ENCODE measurements at places on chromosomes 6 and 20.

DNA sequence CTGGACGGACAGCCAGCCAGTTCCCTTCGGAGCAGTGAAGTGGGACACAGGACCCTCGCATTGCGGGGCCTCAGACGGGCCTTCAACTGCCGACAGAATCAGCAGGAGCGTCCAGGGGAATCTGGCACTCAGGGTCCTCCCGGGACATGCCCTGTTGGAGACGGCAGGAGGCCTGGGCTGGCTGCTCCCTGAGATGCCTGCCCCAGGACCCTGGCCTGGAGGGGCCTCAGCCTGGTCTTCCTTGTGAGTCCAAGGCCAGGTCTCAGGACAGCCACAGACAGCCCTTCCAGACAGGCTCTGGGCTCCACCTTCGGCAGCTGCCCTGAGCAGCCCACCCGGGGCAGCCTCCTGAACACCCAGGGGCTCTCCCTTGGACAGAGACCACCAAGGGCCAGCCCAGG, 14.6 kb upstream of the HELZ2 start:
- no peak for DNase-seq

GRCh38 chr6:83086751-83087150, 19.3 kb downstream of the DOP1A start:
- no peak for DNase-seq

DNA sequence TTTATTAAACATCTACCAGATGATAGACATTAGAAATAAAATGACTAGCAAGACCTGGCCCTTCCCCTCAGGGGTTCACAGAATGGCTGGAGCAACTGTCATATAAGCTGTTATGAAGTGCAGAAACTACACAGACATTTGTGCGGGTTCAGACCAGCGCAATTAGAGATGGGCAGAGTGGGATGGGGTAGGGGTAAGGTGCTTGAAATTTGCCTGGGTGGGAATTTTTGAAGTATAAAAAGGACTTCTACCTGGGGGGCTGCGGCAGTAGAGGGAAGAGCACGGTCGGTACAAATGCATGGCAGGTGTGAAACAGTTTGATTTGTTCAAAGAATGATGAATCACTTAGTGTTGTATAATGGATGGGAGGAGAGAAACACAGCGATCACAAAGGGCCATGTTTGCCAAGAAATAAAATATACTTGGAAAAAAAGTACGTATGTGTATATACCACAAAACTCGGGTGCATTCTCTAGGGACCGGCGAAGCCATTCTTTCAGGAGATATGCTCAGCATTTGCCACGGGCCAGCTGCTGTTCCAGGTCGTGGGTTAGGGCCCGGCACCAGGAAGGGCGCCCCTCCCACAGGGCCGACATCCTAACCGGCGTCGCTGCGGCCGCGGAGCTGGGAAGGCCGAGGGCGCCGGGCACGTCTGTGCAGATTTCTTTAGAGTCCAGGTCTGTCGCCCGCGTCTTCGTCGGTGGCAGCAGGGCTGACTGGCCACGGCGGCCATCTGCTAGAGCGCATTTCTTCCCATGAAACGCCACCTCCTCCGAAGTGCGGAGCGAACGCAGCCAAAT, 809 bp upstream of the NOL7 start:
- no peak for DNase-seq

GRCh38 chr6:79824202-79824601, 123.2 kb downstream of the ELOVL4 start:
- DNase-seq: no peak

DNA sequence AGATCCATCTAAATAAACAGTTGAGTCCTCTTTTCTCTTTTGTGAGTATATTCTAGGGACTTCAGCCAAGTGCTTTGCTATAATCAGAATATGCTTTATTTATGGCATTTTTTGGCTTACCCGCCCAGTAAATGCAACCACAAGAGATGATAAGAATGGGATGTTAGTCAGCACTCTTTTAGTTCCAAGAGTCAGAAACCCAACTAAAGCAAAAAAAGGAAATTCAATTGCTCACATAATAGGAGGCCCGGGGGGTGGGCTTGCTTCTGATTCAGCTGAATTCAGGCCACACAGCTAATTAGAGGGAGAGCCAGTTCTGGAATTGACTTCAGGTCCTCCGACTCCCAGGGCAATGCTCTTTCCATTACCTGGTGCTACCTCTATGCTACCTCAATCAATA, 250.6 kb downstream of the FARS2 start:
- no peak for DNase-seq

- no peak for DNase-seq
These were observed 233.5 kb downstream of the DHX35 start for GRCh38 chr20:39195582-39196021.

DNA sequence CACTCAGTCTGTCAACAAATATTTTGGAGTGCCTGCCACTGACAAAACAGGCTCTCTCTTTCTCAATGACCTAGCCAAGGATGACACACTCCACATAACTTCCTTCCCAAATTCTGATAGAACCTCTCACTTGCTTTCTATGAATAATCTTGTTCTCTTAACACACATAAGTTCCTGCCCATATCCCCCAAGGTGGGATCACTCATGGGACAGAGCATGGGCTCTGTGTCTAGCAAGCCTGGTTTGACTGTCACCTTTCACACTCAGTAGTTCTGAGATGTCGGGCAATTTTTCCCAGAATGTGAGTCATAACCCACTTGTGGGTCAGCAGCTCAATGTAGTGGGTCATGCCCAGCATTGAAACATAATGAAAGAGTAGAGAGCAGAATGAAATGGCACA, 78.1 kb downstream of the LRFN2 start:
- DNase-seq: no peak

GRCh38 chr6:154526996-154527395, 16.5 kb upstream of the CNKSR3 start:
- DNase-seq: no peak

DNA sequence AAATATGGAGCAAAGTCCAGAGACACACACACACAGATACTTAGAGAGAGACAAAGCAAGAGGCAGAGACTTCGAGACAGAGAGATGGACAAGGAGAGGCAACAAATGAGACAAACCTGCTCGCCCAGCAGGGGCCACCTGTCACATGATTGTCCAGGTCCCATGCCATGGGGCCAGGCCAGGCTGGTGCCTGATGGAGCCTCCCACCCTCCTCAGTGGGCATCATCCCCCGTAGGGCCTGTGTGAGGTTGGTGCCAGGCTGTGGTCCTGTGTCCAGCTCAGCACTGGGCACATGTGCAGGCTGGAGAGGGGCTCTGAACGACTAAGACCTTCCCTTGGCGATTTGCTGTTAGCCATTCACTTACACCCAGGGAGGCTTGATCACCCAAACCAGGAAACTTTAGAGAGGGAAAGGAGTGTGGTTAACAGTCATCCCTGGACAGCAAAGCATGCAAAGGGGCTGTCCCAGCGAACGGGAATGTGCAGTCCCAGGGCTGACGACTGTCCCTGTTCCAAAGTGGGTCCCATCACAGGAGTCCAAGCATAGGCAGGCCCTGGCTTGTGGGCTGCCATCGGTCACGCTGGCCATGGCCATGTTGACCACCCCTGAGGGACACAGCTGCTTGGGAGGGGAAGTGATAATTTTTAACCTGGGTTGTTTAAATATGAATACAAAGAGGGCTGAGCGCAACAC, 38.4 kb upstream of the PHACTR3 start:
- DNase-seq: no peak

GRCh38 chr6:57193177-57193576, 21.1 kb downstream of the BAG2 start:
- DNase-seq: no peak

DNA sequence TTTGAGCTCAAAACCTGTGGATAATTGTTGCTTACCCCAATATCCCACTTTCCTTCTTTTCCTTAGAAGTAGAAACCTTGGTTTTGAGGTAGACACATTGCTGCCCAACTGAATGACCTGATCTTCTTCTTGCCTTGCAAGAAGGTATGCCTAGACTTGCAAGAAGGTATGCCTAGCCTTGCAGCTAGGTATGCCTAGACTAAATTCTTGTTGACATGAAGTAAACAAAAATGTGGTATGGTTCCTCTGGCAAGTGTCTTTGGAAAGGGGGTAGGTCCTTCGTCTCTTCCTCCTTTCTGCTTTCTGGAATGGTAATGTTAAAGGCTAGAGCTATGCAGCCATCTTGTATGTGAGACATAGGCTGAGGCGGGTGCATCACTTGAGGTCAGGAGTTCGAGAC, 129.2 kb downstream of the GMPR start:
- DNase-seq: no peak
